Activated effector memory CD4-positive, alpha-beta T cell treated with Interleukin-2 at 50 U/mL for 16 hours (primary cell): ENCODE measurements at places on chromosomes 16 and 17.

DNA sequence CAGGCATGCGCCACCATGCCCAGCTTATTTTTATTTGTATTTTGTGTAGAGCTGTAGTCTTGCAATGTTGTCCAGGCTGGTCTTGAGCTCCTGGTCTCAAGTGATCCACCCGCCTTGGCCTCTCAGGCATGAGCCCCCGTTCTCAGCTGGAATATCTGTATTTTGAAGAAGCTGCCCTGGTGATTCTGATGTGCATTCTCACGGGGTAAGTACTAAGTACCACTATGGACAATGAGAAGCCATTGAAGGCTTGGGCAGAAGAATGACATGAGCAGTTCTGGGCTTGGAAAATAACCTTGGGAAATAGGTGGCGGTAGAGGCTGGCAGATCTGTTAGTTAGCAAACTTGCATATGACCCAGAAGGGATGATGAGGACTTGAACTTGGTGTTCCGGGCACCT lies 15.6 kb upstream of the NKD1 start:
- DNase-seq, result no peak

DNA sequence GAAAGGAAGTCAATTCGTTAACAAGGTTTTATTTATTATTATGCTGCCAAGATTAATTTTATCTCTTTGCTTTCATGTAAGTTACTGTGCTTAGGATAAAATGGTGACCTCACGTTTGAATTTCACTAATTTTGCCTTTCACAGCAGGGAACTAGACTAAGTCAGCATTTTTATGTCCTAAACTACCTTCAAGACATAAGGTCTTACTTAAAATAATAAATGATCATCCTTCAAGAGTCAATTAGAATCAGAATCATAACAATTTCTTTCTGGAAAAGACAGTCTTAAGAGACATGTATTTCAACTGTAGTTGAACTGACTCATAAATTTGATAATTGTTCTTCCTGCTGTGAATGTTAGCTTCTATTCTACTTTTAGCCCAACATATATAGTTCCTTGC lies 893.8 kb downstream of the KCNJ2 start:
- DNase-seq, result no peak

DNA sequence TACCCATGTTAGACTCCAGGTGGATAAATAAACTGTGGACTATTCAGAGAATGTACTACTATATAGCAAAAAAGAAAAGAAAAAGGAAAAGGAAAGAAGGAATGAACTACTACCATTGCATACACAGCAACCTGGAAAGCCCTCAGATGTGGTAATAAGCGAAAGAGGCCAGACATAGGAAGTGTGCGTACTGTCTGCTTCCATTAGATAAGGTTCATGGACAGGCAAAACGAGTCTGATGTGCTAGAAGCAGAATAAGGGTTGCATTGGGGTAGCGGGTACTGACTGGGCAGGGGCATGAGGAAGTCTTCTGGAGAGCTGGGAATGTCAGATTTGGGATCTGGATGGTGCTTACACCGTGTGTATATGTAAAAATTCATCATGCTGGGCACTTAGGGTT lies 21.8 kb downstream of the CLEC16A start:
- no peak for DNase-seq

- no peak for DNase-seq
Measured at GRCh38 chr16:24685539-24686432, 43.7 kb upstream of the TNRC6A start.

- DNase-seq, result no peak
Measured at GRCh38 chr17:76485569-76485968, 15.7 kb downstream of the RHBDF2 start.

DNA sequence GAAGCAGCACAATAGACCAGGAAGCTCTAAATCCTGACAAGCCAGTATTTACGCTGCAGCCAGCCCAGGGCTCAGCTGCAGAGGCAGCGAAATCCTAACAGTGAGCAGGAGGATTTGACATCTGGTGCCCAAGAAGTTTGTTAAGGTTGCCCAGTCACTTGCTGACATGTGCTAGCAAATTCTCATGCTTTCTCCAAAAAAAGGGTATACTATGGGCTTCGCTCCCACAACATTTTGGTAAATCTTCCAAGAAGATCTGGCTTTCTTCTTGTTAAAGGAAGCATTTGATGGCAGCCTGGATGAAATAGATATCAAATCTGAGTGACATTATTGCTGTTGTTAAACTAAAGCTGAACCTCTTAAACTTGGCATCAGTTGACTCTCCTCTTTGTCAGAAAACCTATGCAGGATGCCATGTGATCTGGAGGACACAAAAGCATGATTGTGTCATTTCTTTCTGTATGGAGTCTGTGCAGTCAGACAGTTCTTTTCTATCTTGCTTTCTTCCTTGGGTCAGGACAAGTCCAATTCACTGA lies 949.7 kb upstream of the RBFOX1 start:
- DNase-seq, result no peak

- DNase-seq, result no peak
Measured at GRCh38 chr16:67281536-67282446, 2.5 kb downstream of the PLEKHG4 start.

DNA sequence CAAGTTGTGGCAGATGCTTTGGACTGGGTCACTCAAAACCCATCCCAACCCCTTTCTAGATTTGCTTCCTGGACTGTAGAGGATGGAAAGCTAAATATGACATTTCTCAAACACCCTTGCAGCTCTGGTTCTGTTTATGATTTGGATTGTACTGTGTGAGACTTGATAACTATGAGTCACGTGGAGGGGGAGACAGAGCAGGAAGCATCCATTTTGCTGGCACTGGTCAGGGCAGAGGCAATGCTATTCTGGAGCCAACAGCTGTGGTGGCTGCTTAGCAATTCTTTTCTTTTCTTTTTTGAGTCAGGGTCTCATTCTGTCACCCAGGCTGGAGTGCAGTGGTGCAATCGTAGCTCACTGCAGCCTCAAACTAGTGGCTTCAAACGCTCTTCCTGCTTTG lies 13.6 kb upstream of the TERF2 start:
- DNase-seq, result no peak

DNA sequence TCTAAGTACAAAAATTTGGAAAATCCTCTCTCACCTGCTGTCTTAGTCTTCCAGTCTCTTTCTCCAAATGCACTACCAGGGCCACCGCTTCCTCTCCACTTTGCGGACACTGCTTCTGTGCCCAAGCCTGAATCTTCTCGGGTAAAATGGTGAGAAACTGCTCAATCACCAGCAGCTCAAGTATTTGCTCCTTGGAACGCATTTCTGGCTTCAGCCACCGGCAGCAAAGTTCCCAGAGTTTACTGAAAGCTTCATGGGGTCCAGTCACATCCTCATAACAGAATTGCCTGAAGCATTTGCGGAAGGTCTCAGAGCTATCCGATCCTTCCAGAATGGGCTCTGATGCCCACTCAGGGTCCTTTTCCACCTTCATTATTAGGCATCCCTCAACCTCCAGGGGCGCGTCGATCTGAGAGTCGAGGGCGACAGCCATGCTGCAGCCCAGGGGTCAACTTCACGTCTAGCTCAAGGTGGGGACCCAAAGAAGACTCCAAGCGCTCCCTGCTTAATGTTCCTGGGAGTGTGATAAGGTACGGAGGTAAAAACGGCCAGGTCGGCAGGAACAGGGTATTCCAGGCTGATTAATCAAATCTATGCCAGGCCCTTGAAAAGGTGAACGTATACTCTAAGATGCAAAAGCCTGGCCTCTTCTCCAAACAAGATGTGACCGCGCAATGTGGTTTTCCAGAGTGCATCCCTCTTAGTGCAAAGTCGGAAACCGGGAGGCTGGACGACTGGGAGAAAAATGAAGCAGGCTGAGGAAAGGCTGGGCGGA lies 763 bp downstream of the ZKSCAN2 start:
- DNase-seq, result no peak

GRCh38 chr16:64679976-64680690 lies 441.7 kb downstream of the CDH11 start:
- no peak for DNase-seq

DNA sequence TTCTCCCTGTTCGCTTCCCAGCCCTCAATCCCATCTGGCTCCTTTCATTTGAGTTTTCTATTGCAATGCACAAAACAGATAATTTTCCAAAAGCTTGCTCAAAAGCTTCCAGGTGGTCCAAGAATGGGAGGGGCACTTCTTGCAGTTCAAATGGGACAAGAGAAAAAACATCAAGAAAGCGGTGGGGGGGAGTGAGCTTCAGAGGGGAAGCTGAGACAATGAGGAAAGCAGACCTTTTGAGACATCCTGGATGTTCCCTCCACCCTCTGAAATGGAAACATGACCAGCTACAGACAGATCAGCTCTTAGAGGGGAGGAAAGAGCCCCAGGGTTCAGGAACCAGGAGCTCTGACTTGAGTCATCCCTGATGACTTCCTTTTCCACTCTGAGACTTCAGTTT lies 368.2 kb downstream of the SLC39A11 start:
- DNase-seq, result no peak

DNA sequence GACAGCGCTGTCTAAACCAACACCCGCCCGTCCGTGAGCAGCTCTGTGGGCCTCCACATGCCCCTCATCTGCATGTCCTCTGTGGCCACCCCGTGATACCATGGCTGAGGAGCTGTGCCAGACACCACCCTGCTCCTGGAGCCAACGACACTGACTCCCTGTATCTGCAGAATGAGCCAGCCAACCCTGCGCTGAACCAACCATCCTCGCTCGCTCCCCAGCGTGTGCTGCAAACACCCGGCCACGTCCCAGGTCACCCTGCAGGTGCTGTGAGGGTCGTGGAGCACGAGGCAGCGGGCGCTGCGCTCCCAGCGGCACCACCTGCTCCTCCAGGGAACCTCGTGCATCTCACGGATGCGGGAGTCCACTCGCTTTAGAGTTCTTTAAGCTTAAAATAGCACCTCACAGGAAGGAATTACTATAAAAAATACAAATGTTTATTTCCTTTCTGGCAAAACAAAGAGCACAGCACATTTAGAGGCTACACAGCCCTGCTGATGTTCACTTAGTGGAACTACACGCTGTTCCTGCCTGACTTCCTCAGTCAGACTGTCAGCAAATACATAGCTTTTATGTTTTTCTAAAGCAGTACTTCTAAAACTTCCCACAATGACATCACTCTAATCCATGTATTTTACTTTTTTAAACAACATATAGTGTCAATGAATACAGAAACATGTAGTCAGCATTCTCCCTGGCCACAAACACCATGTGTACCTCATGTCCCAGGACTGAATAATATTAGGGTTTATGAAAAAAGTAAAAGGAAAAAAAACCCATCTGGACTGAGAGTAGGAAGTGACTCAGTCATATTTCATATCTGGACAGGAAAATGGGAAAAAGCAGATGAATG lies 43.5 kb downstream of the MAP1LC3B start:
- DNase-seq, result no peak

- DNase-seq, result no peak
Measured at GRCh38 chr16:70151391-70151790, 22.2 kb upstream of the CLEC18C start.

DNA sequence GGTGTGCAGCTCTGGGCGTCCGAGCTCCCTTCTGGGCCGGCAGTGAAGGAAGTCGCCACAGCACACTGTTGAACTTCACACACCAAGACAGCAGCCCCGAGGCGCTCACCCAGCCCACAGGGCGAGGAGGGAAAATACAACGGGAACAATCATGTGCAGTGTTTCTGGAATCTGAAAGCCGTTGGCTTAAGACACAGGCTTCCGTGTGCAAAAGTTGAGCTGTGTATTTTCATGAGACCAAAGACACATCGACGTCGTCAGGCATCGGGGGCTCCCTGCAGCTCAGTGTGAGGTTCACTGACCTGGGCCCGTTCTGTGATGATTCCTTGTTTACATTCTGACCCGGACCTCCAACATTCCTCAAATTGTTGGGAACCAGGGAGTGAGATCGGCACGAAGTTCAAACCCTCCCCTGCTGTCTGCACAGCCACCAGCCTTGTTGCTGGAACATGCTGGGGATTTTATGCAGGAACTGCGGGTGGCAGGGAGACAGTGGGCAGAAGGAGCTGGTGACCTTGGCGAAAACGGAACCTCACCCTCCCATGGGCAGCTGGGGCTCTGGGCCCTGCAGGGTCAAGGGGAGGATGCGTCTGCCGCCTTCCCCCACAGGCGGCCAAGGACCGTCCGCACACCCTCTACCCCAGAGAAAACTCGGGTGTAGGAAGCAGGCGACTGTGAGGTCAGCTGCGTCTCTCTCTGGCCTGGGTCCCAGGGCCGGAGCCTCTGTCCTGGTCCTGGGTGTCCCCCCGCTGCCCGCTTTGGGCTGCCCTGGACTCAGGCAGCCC lies 72.2 kb downstream of the METRNL start:
- no peak for DNase-seq

DNA sequence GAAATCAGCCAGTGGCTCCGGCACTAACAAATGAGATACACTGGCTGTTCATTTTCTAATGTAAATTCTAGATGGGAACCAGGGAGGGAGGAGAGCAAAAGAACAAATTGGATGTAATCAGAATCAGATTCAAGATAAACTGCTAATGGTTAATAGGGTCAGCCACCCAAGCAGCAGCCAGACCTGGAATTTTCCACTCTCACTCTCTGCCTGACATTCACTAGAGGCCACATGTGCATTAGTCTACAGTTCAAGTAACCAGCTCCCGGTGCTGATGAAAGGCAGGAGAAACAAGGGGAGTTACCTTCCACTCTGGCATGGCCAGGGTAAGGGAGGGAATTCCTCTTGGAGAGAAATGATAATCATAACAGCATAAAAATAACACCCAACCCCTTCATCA lies 597.7 kb downstream of the TOX3 start:
- DNase-seq, result no peak
